ENCODE measurements at places on chromosomes 13 and 19.

- no peak overlapping the region for H3K27ac ChIP-seq
- H3K4me3 ChIP-seq, result no peak overlapping the region
- peak; percentile 48 for DNase-seq
- peaks cover 28% of the 10 kb centered on the region for H3K27me3 ChIP-seq
- no peaks in the 10 kb centered on the region for H3K36me3 ChIP-seq
Observed at GRCh38 chr19:47765523-47766358, 12.8 kb upstream of the SELENOW start.

DNA sequence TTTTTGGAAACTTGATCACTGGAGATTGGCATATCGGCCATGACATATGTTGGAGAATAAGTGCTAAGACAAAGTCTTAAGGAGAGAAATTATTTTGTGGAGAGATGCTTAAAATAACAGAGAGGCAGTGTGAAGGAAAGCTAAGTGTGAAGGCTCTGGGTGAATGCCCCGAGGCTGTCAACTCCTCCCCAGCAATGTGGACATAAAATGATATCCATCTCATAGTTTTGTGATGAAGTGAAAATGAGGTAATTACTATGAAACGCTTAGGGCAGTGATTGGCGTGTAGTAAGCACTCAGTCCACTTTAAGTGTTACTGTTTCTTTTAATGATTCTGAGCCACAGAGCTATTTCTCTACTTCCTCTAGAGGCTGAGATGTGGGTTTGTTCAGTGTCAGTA is 195.8 kb upstream of the KLF12 start:
- no peaks in the 10 kb centered on the region for H3K36me3 ChIP-seq
- H3K4me3 ChIP-seq, result no peak overlapping the region
- H3K27me3 ChIP-seq, result no peaks in the 10 kb centered on the region
- no peaks in the 10 kb centered on the region for H3K4me1 ChIP-seq
- H3K27ac ChIP-seq, result no peak overlapping the region

DNA sequence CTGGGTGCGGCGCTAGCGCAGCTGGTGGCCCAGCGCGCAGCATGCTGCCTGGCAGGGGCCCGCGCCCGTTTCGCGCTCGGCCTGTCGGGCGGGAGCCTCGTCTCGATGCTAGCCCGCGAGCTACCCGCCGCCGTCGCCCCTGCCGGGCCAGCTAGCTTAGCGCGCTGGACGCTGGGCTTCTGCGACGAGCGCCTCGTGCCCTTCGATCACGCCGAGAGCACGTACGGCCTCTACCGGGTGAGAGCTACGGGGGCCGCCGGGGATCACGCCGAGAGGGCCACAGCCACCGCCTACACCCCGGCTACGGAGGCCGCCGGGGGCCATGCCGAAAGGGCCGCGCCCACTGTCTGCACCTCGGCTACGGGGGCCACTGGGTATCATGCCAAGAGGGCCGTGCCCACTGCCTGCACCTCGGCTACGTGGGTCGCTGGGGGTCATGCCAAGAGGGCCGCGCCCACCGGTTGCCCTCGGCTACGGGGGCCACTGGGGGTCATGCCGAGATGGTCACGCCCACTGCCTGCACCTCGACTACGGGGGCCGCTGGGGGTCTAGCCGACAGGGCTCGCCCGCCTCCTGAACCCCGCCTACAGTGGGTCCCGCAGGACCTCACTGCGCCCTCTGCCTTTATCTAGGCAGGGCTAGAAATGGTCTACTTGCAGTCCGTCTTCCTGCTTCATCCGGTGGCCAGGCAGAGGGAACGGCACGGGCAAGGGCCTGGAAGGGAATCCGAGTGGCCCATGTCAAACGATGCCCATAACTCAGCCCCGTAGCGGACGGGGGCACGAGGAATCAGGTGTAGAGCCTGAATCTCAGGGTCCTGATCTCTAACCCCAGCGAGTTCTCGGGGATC is 500 bp downstream of the PGLS start:
- H3K4me1 ChIP-seq, result 0 out of 2 replicates have a peak, but pooled peaks cover 4% of the 10 kb centered on the region
- DNase-seq, result peak; percentile 56
- H3K36me3 ChIP-seq, result no peaks in the 10 kb centered on the region
- H3K4me3 ChIP-seq, result peak overlapping the region; percentile 90

- no peak overlapping the region for H3K4me3 ChIP-seq
- H3K4me1 ChIP-seq, result no peaks in the 10 kb centered on the region
- DNase-seq, result no peak
- H3K27me3 ChIP-seq, result no peaks in the 10 kb centered on the region
- no peak overlapping the region for H3K27ac ChIP-seq
- H3K36me3 ChIP-seq, result no peaks in the 10 kb centered on the region
Observed at GRCh38 chr19:56692206-56692895, 20.8 kb upstream of the ZNF835 start.

DNA sequence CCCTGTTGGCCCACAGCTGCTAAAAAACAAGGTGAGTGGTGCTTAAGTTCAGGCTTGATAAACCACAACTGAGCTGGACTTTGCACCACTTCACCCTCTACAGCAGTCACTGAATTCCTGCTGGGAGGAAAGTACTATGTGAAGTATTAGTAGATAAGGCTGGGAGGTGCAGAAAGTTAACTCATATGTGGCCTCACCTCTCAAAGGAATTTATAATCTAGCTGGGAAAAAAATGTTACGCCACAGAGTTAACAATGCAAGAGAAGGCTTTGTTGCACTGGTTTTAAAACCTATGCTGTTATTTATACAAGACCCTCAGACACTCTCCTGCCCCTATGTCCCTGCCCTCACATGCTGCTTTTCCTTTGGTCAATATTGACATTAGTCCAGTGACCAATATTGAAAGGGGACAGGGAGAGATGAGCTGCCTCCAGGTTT is 60.9 kb downstream of the LIG4 start:
- H3K27me3 ChIP-seq, result no peaks in the 10 kb centered on the region
- H3K27ac ChIP-seq, result no peak overlapping the region
- no peaks in the 10 kb centered on the region for H3K4me1 ChIP-seq
- no peak overlapping the region for H3K4me3 ChIP-seq

DNA sequence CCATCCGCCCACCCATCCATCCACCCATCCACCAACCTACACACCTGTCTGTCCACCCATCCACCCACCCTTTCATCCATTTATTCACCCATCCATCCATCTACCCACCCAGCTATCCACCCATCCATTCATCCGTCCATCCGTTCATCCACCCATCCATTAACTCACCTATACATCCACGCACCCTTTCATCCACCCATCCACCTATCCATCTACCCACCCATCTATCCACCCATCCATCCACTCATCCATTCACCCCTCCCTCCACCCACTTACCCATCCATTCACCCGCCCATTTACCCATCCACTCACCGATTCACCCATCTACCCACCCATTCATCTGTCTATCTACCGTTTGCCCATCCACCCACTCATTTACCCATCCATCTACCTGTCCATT is 17.6 kb downstream of the KLHL26 start:
- no peaks in the 10 kb centered on the region for H3K36me3 ChIP-seq
- H3K27me3 ChIP-seq, result no peaks in the 10 kb centered on the region
- no peak overlapping the region for H3K27ac ChIP-seq
- H3K4me3 ChIP-seq, result no peak overlapping the region
- DNase-seq, result no peak

DNA sequence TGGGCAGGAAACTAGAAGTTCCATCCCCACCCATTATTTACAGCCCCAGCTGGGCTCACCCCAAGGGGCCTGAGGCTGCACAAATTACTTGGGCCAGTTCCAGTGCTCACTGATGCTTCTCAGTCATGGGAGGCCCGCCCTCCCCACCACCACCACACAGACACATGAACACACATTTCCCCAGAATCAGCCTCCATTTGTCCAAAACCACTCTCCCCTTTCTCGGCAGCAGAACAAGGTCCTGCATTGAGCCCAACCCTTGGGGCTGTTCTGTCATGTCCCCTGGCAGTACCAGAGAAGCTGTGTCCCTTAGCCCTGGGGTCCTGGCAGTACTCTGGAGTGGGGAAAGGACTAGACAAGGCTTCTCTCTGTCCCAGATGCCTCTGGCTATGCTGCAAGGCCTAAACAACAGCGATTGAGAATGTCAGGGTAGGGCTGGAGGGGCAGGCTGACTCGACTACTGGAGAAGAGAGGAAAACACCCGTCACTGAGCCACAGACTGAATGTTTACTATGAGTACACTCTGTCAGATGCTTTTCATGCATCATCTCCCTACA is 21.8 kb downstream of the SAMD4B start:
- no peaks in the 10 kb centered on the region for H3K27me3 ChIP-seq
- H3K36me3 ChIP-seq, result peaks cover 3% of the 10 kb centered on the region
- DNase-seq, result no peak

- no peaks in the 10 kb centered on the region for H3K27me3 ChIP-seq
- no peak within 1 kb of the TSS for H3K27ac ChIP-seq
- peak within 1 kb of the TSS; percentile 61 for H3K4me3 ChIP-seq
- peak; percentile 30 for DNase-seq
Observed at GRCh38 chr19:55647732-55648584, at the start of gene CCDC106. TSS of gene CCDC106 (plus strand) at chr19:55648212. CDS start at chr19:55649047, 835 bp downstream.

GRCh38 chr13:36310417-36311108 is 12.9 kb upstream of the CCDC169 start:
- no peaks in the 10 kb centered on the region for H3K27me3 ChIP-seq
- H3K36me3 ChIP-seq, result no peaks in the 10 kb centered on the region
- no peak for DNase-seq
- H3K27ac ChIP-seq, result no peak overlapping the region
- no peaks in the 10 kb centered on the region for H3K4me1 ChIP-seq

DNA sequence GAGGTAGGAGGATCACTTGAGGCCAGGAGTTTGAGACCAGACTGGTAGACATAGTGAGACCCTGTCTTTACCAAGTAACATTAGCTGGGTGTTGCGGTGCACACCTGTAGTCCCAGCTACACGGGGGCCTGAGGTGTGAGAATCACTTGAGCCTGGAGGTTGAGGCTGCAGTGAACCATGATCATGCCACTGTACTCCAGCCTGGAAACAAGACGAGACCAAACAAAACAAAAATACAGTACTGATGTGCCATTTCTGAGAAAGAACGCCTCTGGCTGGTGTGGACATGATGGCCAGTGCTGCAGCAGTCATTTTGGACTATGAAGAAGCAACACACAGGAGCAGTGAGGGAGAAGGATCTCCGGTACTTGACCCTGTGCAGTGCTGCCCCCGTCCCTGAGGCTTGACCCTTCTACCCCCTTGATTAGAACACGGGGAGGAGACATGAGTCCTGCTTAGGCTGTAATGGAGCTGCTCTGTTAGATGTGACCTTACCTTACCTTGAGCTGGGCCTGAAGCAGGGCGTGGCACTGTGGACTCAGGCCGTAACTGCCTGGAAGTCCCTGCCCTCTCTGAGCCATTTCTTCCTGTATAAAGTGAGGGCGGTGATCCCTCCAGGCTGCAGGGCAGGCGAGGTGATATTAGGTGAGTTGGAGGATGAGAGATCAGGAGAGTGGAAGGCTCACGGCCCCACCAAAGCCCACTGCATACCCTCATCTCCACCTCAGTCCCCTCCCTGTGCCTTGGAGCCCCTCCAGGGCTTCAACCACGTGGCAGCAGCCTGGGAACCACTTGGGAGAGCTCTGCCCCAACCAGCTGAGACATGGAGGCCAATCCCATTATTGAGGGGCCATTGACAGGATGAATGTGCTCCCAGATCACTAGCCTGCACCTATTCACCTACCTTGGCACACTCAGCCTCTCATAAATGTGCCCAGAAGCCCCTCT is 5.9 kb downstream of the RPL18A start:
- no peak overlapping the region for H3K27ac ChIP-seq
- H3K4me3 ChIP-seq, result no peak overlapping the region
- peaks cover 9% of the 10 kb centered on the region for H3K4me1 ChIP-seq
- peaks cover 36% of the 10 kb centered on the region for H3K27me3 ChIP-seq
- DNase-seq, result no peak

DNA sequence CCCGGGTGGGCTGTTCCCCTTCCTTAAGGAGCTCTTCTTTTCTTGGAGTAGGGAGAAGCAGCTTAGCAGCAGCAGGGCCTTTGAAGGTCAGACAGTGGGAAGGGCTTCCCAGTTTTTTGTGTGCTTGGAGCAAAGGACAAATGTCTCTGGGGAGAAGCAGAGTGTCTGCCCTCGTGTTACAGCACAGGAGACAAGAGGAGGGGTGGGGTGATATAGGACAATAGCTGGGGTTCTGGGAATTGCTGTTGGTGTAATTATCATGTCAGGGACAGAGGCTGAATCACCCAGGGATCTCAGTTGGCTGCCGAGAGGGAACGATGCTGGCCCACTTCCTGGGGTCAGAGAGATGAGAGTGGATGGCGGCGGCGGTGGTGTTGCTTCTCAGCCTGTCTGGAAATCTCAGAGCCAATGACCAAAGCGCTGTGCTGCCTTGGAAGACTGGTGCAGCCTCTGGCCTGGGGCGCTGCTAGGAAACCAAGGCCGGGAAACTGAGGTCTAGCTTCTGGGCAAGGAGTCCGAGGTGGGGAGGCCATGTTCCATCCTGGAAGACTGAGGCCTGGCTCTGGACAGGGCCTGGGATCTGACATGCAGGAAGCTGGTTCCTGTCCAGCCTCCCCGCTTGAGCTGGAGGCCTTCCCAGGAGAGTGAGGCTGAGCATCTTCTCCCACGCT is 1.2 kb downstream of the INAFM1 start:
- H3K4me1 ChIP-seq, result no peaks in the 10 kb centered on the region
- H3K27ac ChIP-seq, result no peak overlapping the region
- no peaks in the 10 kb centered on the region for H3K27me3 ChIP-seq
- H3K4me3 ChIP-seq, result no peak overlapping the region

- no peaks in the 10 kb centered on the region for H3K36me3 ChIP-seq
- H3K4me1 ChIP-seq, result no peaks in the 10 kb centered on the region
- DNase-seq, result peak; percentile 25
- H3K27ac ChIP-seq, result peak overlapping the region; percentile 77
Observed at GRCh38 chr13:109332506-109333499, 453.6 kb downstream of the IRS2 start.

- H3K27me3 ChIP-seq, result no peaks in the 10 kb centered on the region
- H3K4me1 ChIP-seq, result no peaks in the 10 kb centered on the region
- no peaks in the 10 kb centered on the region for H3K36me3 ChIP-seq
Observed at GRCh38 chr13:96637039-96637438, 357.2 kb downstream of the OXGR1 start.

GRCh38 chr13:68078469-68078868 is 848.3 kb upstream of the PCDH9 start:
- no peak overlapping the region for H3K4me3 ChIP-seq
- H3K4me1 ChIP-seq, result no peaks in the 10 kb centered on the region
- no peaks in the 10 kb centered on the region for H3K27me3 ChIP-seq
- no peak for DNase-seq
- no peak overlapping the region for H3K27ac ChIP-seq

Measured in MM.1S (cell line).